ENCODE measurements at places on chromosomes 3 and 15. TPM values are rescaled to one million over a fixed set of nuclear protein-coding genes. Genes with fewer than 3 reads are reported as not detected.

Gene MAP3K13
- 16.3 TPM for total RNA-seq

Gene OXSM
- 10.9 TPM for total RNA-seq

Gene AGBL1
- not detected for total RNA-seq

Gene SCAMP5
- total RNA-seq: 0.88 TPM

Gene CFAP100
- total RNA-seq: not detected

Gene CNTN3
- 0.36 TPM for total RNA-seq

Gene CISH
- total RNA-seq: 1.2 TPM

Gene TFRC
- 118 TPM for total RNA-seq

Gene PTX3
- total RNA-seq: 537 TPM

Gene IL5RA
- not detected for total RNA-seq

Gene C15orf61
- 12.1 TPM for total RNA-seq

Gene NOX5
- total RNA-seq: 0.36 TPM

GRCh38 chr15:77869021-77869895, 208.3 kb downstream of the TBC1D2B start:
- peak; percentile 87 for DNase-seq

- DNase-seq: peak; percentile 45
Measured at GRCh38 chr3:149619136-149619535, 38.7 kb downstream of the WWTR1 start.

DNA sequence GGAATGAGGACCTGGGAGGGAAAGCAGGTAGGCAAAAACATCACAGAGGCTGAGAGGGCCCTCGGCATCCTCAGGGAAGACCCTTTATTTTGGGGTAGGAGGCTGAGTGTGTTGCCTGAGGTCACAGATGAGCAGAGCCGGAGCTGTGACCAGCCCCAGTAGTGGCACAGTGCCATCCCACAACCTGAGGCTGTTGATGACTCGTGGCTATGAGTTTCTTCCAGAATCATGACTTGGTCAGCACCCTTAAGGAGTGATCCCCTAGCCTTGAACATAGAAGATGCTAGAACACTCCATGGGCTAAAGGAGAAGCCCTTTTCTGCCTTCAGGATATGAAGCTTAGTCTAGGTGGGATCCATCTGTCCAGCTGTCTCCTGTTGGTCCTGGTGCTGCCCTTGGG, 19.5 kb upstream of the CXCR6 start:
- no peak for DNase-seq

- DNase-seq: peak; percentile 78
Measured at GRCh38 chr3:197428117-197428801, 127.5 kb downstream of the BDH1 start.

- DNase-seq: no peak
Measured at GRCh38 chr3:194843556-194843955, 157.9 kb downstream of the FAM43A start.

- DNase-seq: no peak
Measured at GRCh38 chr3:60630953-60631352, 620.3 kb downstream of the FHIT start.

GRCh38 chr3:61926923-61927322, 365.6 kb downstream of the PTPRG start:
- DNase-seq: peak; percentile 23

- DNase-seq: peak; percentile 89
Measured at GRCh38 chr3:42831321-42831713, 22.1 kb downstream of the ACKR2 start.

GRCh38 chr3:28726840-28727239, 378.2 kb upstream of the AZI2 start:
- peak; percentile 15 for DNase-seq

GRCh38 chr15:59821286-59821685, 132.2 kb upstream of the BNIP2 start:
- DNase-seq: no peak

- no peak for DNase-seq
Measured at GRCh38 chr3:31962801-31963205, 18.3 kb downstream of the OSBPL10 start.

DNA sequence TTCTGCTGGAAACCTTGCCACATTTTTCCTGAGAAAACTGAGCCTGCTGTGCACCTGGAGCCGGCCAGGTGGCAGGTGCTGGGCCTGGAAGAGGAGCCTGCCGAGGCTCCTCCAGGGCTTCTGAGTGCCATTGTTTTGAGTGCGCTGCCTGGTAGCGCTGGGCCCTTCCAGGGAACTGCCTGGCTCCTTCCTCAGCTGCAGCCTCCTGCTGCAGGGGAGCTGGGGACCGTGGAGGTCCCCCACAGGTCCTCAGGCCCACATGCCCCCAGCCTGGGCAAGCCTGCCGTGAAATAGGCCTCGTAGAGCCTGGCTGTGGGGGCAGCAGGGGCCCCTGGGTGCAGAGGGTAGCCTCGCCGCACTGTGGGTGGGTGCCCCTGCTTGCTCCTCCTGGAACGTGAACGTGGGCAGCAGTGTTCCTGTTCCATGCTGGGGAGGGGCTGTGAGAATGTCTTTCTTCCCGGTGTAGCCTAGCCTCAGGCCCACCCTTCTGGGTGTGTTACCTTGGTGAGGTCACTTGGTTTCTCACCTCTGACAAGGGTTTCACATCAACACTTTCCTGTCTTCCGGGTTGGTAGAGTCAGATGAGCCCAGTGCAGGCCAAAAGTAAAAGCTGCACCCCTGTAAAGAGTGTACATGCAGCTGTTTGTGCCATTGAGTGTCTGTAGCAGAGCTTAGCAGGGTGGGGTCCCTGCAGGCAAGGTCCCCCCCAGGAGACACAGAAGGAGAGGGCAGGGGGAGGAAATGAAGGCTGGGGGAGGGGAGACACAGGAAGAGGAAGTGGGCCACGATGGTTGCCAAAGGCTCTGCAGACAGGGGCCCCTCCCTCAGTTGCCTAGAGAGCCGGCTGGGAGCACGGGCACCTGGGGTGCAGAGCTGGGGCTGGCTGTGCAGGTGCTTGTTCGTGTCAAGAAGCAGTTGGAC, 34.5 kb downstream of the KLF13 start:
- DNase-seq: peak; percentile 45

- no peak for DNase-seq
Measured at GRCh38 chr3:186680869-186681268, 15.1 kb downstream of the HRG start.

DNA sequence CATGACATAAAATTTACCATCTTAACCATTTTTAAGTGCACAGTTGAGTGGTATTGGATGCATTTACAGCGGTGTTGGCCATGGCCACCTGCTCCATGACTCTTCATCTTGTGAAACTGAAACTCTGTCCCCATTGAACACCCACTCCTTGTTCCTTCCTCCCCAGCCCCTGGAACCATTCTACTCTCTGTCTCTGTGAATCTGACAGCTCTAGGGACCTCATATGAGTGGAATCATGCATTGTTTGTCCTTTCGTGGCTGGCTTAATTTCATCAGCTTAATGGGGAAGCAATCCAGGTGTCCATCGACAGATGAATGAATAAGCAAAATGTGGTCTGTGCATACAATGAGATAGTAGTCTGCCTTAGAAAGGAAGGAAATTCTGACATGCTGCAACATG, 42.5 kb downstream of the PLXNA1 start:
- DNase-seq: no peak

DNA sequence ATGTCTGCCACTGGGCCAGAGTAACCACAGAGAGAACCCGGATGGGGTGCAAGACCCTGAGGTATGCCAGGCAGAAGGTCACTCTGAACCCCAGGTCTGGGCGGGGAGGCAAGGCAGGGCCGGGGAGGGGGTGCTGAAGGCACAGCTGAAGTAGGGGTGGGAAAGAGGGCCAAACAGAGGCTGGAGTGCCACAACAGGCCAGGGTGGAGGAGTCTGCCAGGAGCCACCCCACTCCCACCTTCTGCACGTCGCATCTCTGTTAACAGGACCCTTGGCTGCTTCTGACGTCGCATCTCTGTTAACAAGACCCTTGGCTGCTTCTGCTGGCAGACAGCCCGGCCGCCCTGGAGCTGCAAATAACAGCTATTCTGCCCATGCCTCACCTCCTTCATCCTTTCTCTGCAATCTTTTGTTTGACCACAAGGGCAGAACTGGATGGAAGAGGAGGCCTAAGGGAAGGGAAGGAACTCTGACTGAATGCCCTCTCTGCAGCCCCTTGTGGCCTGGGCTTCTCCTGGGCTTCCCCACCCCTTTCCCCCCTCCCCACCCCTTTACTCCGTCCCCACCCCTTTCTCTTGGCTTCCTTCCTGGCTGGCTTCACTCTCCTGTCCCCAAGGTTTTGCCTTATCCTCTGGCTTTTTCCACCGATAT, 20.6 kb upstream of the FBLN2 start:
- peak; percentile 81 for DNase-seq

GRCh38 chr3:144557515-144557914, 585.9 kb downstream of the DIPK2A start:
- DNase-seq: peak; percentile 3

DNA sequence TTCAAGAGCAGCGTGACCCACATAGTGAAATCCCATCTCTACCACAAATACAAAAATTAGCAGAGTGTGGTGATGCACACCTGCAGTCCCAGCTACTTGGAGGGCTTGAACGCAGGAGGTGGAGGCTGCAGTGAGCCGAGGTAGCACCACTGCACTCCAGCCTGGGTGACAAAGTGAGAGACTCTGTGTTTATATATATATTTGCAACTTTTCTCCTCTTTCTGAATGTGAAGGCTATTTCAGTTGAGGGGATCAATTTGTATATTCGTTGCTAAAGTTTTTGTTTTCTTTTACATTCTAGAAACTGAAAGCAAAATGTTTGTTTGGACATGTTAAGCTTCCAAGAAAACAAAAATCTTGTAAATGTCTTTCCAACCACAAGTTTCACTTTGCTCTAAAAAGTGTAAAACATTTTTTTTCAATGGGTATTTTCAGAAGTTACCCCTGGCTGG, 29.8 kb upstream of the FAM98B start:
- no peak for DNase-seq

- DNase-seq: peak; percentile 82
Measured at GRCh38 chr15:31031471-31032067, 40.1 kb upstream of the MTMR10 start.

- no peak for DNase-seq
Measured at GRCh38 chr3:53416530-53416929, 69.2 kb upstream of the DCP1A start.

DNA sequence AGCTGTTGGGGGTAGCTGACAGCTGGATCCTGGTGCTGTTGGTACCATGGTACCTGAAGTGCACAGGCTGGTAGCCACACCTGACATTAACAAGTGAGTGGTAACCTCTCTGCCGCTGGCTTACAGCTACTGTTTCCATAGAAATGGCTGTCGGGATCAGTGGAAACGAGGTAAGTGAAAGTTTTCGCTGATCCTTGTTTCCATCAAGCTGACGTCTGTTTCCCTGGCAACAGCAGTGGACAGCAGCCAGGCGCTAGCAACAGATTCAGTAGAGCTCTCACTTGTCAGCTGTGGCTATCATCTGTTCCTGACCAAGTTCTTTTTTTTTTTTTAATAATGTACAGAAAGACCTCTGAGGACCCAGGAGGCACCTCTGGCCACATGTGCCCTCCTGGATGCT, 166.2 kb downstream of the CHDH start:
- no peak for DNase-seq

DNA sequence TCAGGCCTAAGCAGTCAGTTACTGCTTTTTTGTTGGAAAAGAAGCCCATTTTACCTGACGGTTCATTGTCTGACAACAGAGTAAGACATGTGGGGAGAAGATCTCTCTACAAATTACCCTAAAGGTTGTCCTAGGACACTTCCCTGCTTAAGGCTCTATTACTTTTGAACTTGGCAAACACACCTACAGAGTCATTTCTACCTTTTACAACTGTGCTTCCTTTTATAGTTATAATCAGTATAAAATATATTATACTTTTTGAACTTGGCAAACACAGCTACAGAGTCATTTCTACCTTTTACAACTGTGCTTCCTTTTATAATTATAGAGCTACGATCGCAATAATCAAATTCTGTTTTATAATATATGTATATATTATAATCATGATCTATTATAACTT, 215.0 kb downstream of the TPRG1 start:
- DNase-seq: no peak

DNA sequence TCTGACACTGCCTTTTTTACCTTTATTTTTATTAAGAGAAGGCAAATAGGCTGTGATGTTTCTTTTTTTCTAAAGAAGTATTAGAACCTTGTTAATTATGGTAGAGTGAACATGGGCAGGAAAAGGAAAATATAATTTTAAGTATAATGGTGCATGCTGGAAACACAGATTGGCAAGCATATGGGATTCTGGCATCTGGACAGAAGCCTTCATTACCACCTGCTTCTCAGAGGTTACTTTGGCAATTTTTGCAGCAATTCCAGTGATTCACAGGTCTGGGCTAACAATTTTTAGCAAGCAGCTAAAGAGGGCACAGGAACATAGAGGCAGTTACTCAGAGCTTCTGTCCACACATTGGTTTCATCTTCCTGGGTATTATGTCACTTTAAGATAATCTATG, 258.3 kb downstream of the DIPK2A start:
- DNase-seq: no peak

GRCh38 chr3:85785766-85786165, 827.0 kb downstream of the CADM2 start:
- no peak for DNase-seq

- DNase-seq: no peak
Measured at GRCh38 chr3:7445331-7445730, 584.4 kb downstream of the GRM7 start.

DNA sequence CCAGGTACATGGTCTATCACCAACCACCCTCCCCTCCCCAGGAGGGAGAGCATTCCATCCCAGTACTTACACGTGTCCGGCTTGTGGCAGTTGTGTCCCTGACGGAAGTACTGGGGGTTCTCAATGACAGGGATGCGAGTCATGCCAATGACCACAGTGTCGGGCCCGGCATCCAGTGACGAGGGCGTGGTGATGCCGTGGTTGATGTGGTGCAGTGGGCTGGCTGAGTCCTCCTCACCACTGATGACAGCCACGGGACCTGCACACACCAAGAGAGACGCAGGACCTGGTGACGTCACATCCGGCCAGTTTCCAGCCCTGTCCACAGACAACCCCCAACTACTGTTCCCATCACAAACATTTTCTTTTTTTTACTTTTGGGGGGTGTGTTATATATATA, 223.8 kb downstream of the NTRK3 start:
- DNase-seq: no peak

GRCh38 chr15:60093273-60094067, 89.4 kb downstream of the FOXB1 start:
- DNase-seq: no peak

DNA sequence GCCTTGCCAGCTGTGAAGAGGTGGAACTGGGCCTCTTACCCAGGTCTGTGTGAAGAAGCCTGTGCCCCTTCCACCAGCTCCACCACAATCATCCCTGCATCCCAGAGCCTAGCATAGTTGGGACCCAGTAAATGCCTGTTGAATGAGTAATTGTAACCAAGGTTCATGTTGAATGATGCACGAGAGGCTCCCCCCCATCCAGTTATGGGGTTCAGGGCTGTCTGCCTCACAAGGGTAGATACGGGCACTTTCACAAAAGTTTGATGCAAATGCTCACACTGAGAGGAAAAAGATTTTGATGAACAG, 29.5 kb upstream of the TSEN2 start:
- peak; percentile 87 for DNase-seq

DNA sequence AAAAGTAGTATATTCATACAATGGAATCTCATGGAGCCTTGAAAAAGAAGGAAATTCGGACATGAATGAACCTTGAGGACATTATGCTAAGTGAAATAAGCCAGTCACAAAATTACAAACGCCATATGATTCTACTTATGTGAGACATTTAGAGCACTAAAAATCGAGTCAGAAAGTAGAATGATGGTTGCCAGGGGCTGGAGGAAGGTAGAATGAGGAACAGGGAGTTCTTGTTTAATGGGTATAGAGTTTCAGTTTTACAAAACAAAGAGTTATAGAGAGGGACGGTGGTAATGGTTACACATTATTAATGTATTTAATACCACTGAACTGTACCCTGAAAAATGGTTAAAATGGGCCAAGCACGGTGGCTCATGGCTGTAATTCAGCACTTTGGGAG, 19.5 kb downstream of the UBXN7 start:
- no peak for DNase-seq

GRCh38 chr15:67820122-67820991, 5.0 kb upstream of the SKOR1 start:
- DNase-seq: no peak
